ENCODE measurements at places on chromosomes 12 and 14. TPM values are rescaled to one million over a fixed set of nuclear protein-coding genes. Genes with fewer than 3 reads are reported as not detected.

The LLPH gene
- 31.3 TPM for total RNA-seq

The THAP2 gene
- 5.9 TPM for total RNA-seq

- no peak for DNase-seq
Measured at GRCh38 chr12:121802485-121802842, 1.3 kb upstream of the SETD1B start.

- no peak for DNase-seq
Measured at GRCh38 chr12:121519227-121519626, 61.6 kb downstream of the KDM2B start.

- no peak for DNase-seq
Measured at GRCh38 chr12:11822081-11822834, 172.8 kb downstream of the ETV6 start.

Data from activated T-helper 1 cell treated with anti-CD3 and anti-CD28 coated beads, Interleukin-12 subunit alpha, Interleukin-12 subunit beta, Interleukin-2, Interleukin-4 antibody, amounts not matched to agents 30 ng/mL and 10 ng/mL and 1 ng/mL, durations not matched to agents 14 hours and 24 hours and 36 hours (primary cell).